Sigmoid colon (tissue), 7 donors: ENCODE measurements at places on chromosomes 5 and 9. TPM values are rescaled to one million over a fixed set of nuclear protein-coding genes. Genes with fewer than 3 reads are reported as not detected.

- no peak for DNase-seq
Observed at GRCh38 chr9:70455993-70456704, 41.7 kb upstream of the KLF9 start.

DNA sequence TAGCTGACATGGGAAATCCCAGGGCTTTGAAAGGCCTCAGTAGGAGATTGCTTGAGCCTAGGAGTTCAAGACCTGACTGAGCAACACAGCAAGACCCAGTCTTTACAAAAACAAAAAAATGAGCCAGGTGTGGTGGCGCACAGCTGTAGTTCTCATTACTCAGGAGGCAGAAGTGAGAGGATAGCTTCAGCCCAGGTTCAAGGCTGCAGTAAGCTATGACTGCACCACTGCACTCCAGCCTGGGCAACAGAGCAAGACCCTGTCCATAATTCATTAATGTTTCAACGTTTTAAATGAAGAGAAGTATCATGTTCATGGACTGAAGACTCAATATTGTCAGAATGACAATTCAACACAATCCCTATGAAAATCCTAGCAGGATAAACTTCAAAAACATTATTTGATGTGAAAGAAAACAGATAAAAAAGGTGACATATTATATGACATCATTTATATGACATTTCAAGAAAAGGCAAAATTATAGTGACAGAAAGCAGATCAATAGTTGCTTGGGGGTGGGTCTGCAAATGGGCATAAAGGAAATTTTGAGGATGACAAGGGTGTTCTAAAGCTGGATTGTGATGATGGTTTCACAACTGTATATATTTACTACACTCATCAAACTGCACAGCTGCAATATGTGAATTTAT lies 3.7 kb downstream of the KIF3A start:
- no peak for DNase-seq

GRCh38 chr5:179405054-179405416 lies 59.8 kb upstream of the ADAMTS2 start:
- DNase-seq: no peak

DNA sequence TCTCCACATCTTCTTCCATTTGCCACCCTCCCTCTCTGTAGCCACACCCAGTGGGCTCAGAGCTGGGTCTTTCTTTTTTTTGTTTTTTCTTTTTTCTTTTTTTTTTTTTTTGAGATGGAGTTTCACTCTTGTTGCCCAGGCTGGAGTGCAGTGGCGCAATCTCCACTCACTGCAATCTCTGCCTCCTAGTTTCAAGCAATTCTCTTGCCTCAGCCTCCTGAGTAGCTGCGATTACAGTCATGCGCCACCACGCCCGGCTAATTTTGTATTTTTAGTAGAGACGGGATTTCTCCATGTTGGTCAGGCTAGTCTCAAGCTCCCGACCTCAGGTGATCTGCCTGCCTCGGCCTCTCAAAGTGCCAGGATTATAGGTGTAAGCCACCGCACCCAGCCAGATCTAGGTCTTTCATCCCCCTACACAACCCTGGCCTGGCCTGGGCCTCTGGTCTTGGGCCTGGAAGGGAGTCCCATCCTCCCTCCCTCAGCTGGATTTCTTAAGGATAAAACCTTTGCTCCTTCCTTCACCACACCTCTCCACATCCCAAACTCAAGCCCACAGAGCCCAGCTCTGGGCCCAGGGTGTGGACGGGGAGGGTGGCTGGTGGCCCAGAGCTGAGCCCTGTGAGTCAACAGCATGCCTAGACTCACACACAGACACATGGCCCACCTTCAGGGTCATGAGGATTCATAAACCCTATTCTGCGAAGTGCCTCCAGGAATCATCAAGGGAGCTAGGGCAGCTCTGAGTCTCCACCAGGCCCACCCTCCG lies 18.8 kb upstream of the KCNIP1 start:
- no peak for DNase-seq

PDZD2 gene
- total RNA-seq: 11.4 TPM

APBA1 gene
- total RNA-seq: 4.6 TPM
